ENCODE measurements at places on chromosomes 3 and 15.

DNA sequence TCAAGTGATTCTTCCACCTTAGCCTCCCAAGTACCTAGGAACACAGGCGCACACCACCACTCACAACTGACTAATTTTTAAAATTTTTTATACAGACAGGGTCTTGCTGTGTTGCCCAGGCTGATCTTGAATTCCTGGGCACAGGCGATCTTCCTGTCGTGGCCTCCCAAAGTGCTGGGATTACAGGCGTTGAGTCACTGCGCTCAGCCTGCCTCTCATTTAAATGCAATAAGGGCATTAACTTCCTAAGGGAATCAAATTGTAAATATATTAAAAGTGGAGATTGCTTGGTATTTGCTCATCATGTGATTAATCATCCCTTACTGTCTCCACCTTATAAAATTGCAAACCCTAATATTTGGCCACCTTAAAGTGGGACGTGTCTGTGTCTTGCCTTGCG lies 65.2 kb downstream of the PGPEP1L start:
- no peak for DNase-seq

- no peak for DNase-seq
Observed at GRCh38 chr15:75577401-75578172, 1.5 kb downstream of the PTPN9 start.

DNA sequence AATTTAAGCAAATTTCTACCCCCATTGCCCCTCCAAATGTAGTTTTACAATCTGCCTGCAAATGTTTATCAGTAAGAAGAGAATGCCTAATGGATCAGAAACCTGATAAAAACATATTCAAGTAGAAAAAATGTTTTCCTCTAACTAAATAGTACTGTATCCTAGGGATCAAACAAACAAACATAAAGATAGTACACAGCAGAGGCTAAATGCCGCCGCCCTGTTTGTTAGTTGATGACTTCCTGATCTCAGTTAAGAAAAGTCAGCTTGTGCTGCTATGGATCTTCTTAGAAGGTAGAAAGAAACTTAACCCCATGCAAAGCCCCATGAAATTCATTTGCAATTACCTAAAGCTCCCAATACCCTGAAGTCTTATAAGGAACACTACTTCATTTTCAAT lies 387.3 kb upstream of the THBS1 start:
- DNase-seq = no peak

DNA sequence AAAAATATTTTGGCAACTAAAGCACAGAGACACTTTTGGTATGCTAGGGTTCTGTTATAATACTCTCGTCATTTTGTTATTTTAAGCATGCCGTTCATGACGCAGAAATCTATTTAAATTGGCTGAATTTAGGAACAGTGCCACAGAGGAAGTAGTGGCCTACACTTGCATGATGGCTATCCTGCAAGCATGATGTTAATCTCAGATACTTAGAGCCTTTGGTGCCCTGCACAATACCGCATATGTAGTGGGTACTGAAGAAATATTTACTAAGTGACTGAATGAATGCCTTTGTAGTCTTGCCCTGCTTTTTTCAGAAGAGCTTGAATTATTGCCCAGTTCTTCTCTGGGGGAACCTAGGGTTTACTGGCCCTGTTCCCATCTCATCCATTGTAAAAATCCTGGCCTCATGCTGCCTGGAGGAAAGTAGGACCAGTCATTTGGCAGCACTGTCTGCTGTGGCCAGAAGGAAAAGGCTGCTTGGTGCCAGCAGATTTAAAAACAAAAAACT lies 79.0 kb downstream of the SERPINI1 start:
- DNase-seq = no peak

GRCh38 chr3:79810581-79810980 lies 42.8 kb upstream of the ROBO1 start:
- DNase-seq = no peak

- DNase-seq = no peak
Observed at GRCh38 chr3:110419601-110420000, 652.0 kb upstream of the NECTIN3 start.

DNA sequence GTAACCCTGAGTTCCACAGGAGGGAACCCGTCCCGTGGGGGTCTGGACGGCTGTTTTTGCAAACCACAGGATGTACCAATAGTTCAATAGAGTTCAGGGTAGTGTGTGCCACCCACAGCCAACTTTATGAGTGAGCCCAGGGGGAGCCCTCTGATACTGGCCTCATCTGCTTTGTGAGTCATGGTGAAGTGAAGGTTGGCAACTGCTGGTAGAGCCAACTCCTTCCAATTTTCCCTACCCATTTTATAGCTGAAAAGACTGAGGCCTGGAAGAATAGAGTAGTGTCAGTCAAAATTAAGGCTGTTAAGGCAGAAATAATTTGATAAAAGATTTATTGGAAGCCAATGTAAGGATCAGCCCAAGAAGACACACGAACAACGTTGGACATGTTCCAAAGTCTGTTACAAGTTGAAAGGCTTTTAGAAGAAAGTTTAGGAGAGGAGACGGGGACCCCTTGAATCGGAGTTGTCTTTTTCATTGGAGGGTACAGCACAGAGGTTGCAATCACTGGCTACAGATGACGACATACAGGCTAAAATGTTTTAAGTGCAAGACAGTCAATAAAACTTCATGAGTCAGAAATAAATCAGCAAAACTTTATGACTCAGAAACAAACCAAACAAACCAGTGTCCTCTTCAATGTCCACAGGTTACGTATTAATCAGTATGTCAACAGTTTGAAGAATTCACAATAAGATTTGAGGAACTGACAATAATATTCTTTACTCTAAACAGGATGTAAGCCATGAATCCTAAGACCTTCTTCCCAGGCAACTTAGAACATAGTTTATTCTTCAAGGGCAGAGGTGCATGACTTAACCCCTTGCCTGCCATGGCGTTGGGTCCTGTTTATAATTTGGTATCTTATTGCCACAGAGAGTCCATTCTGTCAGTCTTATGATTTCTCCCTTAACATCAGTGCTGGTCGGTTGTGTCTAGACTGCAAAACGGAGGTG lies 62.9 kb upstream of the NR2E3 start:
- DNase-seq = no peak

GRCh38 chr3:8738639-8739038 lies 5.0 kb downstream of the CAV3 start:
- no peak for DNase-seq

DNA sequence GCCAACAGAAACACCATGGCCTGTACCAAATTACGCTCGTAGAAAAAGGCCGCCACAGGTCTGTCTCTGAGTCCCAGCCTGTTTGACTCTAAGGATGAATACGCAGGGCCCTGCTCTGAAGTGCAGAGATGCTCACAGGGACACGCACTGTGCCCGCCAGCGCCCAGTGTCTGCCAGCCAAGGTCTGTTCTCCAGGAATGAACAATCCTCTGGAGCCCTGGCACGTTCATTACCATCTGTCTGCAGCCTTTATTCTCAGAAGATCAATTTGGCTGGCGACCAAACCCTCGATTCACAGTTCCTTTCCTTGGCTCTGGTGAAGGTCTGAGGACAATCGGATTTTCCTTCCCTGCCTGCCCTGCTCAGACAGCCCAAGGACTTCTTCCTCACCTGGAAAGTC lies 66.3 kb downstream of the NIPA2 start:
- no peak for DNase-seq

DNA sequence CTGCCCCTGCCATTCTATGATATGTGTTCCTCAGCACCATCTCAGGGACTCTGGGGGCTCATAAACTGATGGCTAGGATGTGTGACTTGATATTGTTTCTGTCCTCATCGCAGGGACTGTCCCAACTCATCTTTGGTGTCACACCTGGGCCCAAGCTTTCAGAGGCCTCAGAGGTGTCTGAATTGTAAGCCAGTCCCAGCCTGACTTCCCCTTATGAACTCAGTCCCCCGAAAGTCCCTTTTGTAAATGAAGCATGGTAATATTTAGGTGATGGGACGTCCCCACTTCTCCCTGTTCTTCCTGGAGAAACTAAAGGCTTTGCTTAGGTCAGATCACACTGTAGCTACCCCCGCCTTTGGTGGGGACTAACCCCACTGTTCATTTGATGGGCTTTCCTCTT lies 142.4 kb upstream of the TLE3 start:
- no peak for DNase-seq
